ENCODE measurements at places on chromosomes 11 and 22. TPM values are rescaled to one million over a fixed set of nuclear protein-coding genes. Genes with fewer than 3 reads are reported as not detected.

The GAB4 gene
- total RNA-seq: not detected

The NPAS4 gene
- 0.14 TPM for total RNA-seq

The RCOR2 gene
- total RNA-seq: 0.59 TPM

The HSPA8 gene
- total RNA-seq: 930 TPM

The CHRDL2 gene
- total RNA-seq: 0.72 TPM

The SLC17A6 gene
- 0.16 TPM for total RNA-seq

The CD3D gene
- 0.69 TPM for total RNA-seq

The CALCA gene
- not detected for total RNA-seq

The TMA7B gene
- not detected for total RNA-seq

The PRG3 gene
- not detected for total RNA-seq

The NCF4 gene
- total RNA-seq: 1.3 TPM

The ELFN2 gene
- total RNA-seq: 1.2 TPM

The SCGB1D4 gene
- not detected for total RNA-seq

Data from pancreas (tissue), 10 donors.